GM04504 (cell line): ENCODE measurements at places on chromosomes 6 and 20.
A peak's percentile ranks its signal among the peaks of the same experiment; 100 is the strongest.

- DNase-seq, result peak; percentile 2
These were observed 75.1 kb downstream of the QKI start for GRCh38 chr6:163489584-163489983.

GRCh38 chr6:71486461-71486860, 197.8 kb downstream of the OGFRL1 start:
- DNase-seq, result no peak

GRCh38 chr20:58818586-58819285, 32.0 kb downstream of the GNAS-AS1 start:
- DNase-seq, result peak; percentile 50

- DNase-seq, result no peak
These were observed 87.9 kb downstream of the CD40 start for GRCh38 chr20:46206025-46206424.

GRCh38 chr6:106380407-106380806, 19.9 kb downstream of the CRYBG1 start:
- DNase-seq, result no peak

- DNase-seq, result no peak
These were observed 286.7 kb upstream of the SPTLC3 start for GRCh38 chr20:12722091-12722490.

DNA sequence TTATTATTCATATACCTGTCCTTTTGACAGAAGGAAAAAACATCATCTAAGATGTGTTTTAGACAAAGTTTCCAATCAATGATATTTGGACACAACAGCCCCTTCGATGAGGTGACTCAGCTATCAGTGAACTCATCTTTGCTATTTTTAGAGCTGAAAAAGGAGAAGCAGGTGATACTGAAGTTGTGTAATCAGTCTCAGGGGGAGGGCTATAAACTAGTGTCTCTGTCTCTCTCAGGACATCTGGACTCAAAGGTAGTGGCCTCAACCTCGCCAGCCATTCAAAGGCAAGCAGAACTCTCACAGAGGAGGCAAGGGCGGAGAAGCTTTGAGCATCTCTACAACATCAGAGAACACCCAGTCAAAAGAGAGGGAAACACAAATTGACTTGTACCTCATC, 135.4 kb downstream of the BFSP1 start:
- DNase-seq, result no peak

GRCh38 chr6:18214003-18214402, 50.3 kb downstream of the DEK start:
- no peak for DNase-seq

- no peak for DNase-seq
These were observed 290.4 kb upstream of the SULF2 start for GRCh38 chr20:48075591-48076174.

DNA sequence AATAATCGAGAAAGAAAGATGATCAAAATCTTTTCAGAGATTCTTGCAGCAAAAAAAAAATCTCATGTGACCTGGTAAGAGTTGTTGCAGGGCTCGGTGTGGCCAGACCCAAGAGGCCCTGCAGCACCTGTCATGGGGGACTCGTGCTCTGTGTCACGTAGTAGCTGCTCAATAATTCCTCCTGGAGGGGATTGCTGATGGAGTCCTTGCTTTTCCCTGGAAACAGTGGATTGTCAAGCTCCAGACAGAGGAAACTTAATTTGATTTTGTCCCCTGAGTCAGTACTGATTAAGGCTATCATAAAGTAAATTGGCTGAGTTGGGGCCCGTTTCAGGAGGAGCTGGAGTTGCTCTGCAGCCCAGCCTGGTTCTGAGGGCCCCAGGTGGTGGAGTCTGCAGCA, 125.2 kb downstream of the EDN3 start:
- DNase-seq, result no peak

GRCh38 chr20:52481443-52481842, 289.9 kb upstream of the ZFP64 start:
- DNase-seq, result no peak

GRCh38 chr20:4036351-4036750, 21.0 kb upstream of the RNF24 start:
- DNase-seq, result no peak

GRCh38 chr6:88866856-88867255, 96.6 kb downstream of the RNGTT start:
- no peak for DNase-seq

DNA sequence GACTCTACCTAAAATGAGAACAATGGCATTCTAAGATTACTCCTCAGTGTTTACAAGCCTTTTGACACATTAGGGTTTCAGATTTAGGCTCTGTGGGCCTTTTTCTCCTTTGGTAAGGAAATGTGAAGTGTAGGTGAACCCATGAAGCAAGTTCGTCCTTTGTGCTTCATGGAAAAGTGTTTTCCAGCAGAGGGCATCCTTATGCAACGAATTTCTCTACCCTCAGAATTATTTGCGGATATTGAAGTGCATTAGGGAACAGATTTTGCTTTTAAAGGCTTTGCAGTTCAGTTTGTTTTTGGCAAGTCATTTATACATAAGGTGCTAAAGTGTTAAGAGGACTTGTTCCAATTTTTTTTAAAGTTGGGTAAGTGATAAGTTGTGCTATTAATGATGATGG, 55.7 kb upstream of the FERMT1 start:
- no peak for DNase-seq

- DNase-seq, result no peak
These were observed 262.3 kb downstream of the CDH4 start for GRCh38 chr20:61514396-61514795.

- DNase-seq, result no peak
These were observed 825.5 kb upstream of the MANEA start for GRCh38 chr6:94751641-94752329.

DNA sequence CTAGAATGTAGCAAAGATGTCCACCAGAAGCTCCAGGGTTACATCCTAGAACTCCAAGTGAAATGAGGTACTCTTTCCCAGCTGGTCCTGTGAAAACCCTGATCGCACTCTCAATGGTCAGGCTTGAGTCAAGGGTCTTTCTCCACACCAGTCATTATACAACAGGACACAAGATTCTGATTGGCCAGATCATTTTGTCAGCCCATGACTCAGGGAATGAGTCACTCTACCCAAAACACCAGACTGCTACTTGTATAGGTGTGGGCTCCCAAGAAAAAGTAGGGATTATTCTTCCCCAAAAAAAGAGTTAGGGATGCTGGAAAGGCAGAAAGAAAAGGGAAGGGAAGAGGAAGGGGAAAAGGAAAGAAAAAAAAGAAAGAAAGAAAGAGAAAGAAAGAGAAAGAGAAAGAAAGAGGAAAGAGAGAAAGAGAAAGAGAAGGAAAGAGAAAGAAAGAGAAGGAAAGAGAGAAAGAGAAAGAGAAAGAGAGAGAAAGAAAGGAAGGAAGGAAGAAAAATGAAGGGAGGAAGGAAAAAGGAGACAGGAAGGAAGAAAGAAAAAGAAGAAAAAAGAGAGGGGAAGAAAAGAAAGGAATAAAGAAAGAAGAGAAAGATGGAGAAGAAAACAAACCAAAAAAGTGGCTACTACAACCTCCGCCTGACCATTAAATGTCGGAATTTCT, 30.5 kb downstream of the ANKEF1 start:
- DNase-seq, result no peak
